Activated CD8-positive, alpha-beta T cell treated with anti-CD3 and anti-CD28 coated beads for 36 hours (primary cell): ENCODE measurements at places on chromosomes 2 and 18.

GRCh38 chr18:23133860-23134779 is 1.2 kb upstream of the CABLES1 start:
- peak; percentile 57 for DNase-seq

DNA sequence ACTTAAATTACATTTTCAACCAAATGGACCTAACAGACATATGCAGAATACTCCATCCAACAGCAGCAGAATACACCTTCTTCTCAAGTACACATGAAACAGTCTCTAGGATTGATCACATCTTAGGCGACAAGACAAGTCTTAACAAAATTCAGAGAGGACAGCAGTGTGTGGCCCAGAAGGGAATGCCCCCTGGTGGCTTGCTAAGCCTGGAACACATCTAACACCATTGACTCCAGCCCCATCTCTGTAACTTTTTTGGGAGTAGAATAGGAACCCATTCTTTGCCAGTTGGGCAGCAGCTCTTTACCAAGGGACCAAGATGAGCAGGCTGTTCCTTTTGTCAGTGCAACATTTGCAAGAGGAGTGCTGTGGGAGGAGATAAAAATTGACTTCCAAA is 249.9 kb downstream of the PLCL1 start:
- peak; percentile 65 for DNase-seq

DNA sequence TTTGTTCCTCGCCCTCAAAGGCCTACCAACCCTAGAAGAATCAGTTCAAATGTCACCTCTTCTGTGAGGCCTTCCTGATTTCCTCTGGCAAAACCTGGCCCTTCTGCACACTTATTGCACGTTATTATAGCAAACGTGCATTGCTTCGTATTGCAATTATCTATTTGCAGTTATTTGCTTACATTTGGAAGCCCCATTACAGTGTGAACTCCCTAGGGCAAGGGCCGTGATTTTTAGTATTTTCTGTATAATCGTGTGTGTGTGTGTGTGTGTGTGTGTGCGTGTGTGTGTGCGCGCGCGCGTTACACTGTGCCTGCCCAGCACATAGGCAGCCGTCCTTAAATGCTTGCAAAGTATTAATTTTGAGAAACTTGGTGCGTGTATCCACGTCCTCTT is 460 bp upstream of the SEMA4F start:
- DNase-seq: no peak

DNA sequence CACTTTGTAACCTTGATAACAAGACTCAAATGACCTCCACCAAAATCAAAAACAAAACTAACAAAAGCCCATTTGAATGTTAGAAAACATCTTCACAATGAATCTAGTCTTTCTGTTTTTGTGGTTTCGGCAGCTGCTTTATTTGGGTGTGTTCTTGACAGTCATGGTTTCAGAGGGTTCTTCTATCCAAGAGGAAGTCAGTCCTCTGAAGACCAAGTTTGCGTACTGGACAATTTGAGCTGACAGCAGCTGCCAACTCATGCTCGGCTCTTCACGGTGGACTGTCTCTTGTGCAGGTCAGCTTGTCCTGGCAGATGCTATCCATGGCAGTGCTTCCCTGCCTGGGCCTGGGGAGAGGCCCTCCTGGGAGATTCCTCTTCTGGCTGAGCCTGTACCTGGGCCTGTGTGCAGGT is 91.0 kb downstream of the TMEM17 start:
- no peak for DNase-seq

DNA sequence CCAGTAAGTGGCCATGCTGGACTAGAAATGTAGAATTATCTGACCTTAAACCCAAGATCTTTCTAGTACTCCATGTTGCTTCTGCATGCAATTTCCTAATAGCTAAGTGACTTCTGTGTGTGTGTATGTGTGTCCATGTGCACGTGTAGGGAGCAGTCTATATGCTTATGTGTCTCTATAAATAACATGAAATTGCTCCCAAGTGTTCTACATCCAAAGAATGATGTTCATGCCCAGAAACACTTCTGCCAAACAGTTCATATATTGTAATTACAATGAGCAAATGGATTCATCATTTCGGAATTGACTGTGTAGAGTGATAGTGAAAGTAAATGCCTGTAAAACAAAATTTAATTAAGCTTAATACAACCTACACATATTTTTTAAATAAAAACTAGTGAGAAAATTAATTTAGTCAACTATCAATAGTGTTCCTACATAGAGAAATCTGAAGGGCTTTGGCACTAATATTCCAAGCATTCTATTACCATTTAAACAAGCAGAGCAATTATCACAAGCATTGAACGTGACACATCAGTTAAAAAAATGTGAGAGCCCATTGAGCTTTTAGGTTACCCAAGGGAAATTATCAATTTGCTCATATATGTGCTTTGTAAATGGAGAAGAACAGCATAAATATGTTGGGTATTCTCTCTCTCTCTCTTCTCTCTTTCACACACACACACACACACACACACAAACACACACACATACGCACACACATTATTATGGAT is 1067.4 kb downstream of the CNTNAP5 start:
- no peak for DNase-seq

- no peak for DNase-seq
Observed at GRCh38 chr2:112923237-112923966, 12.4 kb downstream of the IL37 start.

DNA sequence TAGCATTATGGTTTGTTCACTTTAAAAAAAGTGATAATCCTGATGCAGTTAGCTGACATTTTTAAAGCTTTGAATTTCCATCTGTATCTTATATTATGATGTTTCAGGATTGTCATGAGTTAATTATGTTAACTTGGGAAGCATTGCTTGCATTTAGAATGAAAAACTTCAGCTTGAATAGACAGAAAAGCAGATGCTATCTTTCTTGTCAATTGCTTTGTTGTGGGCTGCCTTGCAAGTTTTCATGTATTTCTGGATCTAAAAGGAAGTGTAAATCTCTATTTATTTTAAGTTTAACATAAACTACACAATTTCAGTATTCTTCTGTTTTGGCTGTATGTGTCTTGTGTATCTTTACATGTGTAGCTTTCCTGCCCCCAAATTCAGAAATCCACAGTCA is 479.5 kb downstream of the ARHGAP15 start:
- no peak for DNase-seq

- no peak for DNase-seq
Observed at GRCh38 chr2:72027426-72028161, 120.1 kb downstream of the CYP26B1 start.

DNA sequence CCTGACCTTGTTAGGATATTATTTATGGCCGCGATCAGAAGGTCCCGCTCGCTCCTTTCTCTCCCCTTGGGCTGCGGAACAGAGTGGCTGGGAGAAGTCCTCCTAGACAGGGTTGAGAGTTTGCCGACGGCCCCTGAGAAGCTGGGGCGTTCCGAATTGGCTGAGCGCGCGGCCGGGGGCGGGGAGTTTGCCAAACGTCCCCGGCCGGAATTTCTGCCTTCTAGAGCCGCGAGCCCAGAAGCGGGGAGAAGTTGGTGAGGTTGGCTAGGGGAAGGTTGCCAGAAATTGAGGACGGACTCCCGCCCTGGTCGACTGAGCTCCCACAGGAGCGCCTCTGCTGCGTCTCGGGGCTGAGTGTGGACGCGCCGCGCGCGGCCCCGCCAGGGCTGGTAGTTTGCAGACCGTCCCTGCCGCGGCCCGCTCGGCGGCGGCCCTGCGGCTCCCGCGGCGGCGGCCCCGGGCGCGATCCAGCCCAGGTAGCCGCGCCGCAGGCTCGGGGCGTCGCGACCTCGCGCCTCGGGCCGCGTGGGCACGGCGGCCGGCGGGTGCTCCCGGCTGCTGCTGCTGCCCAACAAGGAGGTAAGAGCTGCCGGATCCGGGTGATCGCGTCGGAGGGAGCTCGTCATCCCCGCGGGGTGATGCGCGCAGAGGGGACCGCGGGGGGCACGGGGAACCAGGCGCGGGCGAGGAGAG is 134.0 kb upstream of the MGAT5 start:
- peak; percentile 87 for DNase-seq

DNA sequence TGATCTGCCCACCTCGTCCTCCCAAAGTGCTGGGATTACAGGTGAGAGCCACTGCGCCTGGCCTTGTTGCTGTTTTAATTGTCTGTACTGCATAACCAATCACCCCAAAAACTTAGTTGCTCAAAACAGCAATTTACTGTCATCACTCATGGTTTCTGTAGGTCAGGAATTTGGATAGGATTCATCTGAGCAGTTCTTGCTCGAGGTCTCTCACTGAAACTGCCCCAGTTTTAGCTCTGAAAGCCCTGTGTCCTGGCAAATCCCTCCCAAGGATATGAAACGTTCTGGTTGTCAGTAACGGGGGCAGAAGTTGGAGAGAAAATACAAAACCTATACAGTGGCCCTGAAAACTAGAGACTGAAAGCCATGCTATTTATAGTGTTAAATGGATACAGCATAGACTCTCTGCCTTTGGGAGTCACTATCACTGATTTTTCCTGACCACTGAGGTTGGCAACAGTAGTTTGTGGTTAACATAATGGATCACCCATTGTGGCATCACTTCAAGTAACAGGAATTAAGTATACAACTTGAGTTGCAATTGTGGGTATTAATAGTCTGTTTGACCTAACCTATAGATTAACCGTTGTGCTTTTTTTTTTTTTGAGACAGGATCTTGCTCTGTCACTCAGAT is 27.2 kb upstream of the ERICH2 start:
- no peak for DNase-seq

GRCh38 chr18:45280481-45281276 is 334.6 kb upstream of the SLC14A2 start:
- DNase-seq: no peak
